EL (cell line): ENCODE measurements at places on chromosomes 6 and 20.

DNA sequence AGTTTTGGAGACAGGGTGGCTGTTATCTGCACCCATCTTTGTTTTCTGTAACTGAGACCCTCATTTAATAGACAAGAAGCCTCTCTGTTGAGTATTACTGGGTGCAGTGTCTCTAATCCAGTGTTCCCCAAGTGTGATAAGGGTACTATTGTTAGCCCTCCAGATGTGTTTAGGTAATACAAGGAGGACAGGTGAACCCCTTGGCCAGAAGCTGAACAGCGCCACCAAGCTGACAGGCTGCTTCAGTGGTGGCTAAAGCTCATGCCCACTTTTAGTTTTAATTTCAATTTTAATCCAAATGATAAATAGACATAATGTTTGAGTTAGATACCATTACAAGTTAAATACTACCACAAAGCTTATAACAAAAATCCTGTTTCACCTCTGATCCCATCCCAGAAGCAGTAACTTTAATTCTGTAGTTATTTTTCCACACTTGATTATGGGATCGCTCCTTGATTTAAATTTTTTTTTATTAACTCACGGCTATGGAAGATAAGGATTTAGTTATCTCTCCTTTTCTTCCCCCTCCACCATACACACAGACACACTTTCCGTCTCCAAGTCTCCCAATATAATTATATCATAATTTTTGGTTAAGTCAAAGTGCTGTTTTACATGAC is 8.4 kb upstream of the STK35 start:
- no peak for DNase-seq

DNA sequence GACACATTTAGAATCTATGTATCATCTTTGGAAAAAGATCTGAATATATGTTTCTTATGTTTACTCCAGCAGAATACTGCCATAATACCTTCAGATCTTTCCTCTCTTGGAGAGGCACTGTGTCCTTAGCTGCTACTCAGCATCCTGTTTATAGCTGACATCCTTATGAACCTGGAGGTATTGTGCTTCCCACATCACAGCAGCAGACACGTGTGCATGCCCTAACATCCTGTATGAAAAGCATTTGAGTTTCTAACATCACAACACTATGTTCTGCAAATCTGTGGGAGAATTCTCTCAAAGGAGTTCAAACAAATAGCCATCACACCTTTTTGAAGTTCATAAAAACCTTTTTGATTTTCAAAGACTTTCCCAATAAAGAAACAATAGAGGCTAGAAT is 216.0 kb downstream of the GJA1 start:
- DNase-seq, result no peak

DNA sequence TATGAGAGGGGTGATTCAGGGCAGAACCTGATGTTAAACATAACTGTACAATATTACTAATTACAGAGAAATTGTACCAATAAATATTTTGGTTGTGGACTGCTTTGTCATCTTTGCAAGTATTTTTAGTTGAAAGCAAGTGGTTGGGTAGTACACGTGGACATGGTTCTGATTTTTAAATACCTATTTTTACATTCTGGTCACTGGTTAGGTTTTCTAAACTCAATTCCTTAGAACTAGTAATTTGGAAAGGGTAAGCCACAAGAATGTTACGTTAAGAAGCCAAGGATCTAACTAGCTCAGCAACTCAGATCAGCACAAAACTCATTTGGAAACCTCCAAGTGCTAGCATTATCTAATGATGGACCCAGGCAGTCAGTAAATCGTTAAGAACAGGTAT is 2.7 kb downstream of the EPB41L2 start:
- peak; percentile 41 for DNase-seq

GRCh38 chr6:166417285-166417691 is 34.5 kb upstream of the MPC1 start:
- no peak for DNase-seq

DNA sequence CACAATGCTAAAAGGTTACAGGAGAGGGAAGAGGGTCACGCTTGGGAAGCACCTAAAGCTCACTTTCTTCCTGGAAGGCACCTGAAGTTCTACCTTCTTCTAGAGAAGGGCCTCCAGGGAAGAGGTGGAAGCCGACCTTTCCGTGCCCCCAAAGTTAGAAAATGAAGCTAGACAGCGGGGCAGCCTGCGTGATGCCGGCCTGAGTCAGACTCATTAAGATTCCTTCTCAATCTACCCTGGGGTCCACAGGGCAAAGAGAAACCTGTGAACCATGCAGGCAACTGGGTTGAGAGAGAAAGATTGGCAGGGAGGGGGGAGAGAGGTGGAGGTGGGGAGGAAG is 54.8 kb upstream of the CCDC167 start:
- DNase-seq, result peak; percentile 76

- no peak for DNase-seq
Measured at GRCh38 chr6:107080036-107080435, 35.3 kb downstream of the BEND3 start.

DNA sequence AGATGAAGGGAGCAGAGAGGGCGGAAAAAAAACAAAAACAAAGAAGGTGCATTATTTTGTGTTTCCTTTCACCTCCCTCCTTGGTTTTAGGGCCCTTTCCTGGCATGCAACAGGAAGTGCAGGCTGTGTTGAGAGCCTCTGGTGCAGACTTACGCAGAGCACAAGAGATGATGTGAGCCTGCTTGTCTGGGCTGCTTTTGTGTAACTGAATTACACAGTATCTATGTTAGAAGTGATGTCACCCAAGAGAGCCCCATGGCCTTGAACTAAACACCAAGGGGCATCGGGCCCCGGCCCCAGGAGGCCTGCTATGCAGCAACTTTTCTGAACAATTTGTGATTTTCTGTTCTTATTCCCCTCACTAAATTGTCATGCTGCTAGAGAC is 25.5 kb downstream of the GNAS start:
- DNase-seq, result no peak

DNA sequence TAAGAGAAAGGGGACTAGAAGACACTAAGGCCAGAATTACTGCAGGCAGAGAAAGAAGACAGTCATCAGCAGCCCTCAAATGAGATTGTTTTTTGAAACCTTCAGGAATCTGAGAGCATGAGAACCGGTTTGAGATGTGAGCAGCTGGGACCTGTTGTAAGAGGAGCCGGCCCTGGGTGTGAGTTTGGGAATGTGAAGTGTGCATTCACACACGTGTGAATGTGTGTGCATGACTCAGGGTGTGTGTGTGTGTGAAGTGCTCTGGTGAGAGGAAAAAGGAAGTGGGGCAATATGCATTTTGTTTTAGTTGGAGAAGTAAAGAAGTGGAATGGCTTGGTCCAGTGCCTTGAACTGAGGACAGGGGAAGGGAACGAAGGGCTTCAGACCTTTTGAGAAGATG is 4.3 kb downstream of the SCUBE3 start:
- DNase-seq, result no peak

- peak; percentile 32 for DNase-seq
Measured at GRCh38 chr6:111646942-111647341, 41.3 kb upstream of the TRAF3IP2 start.

- DNase-seq, result no peak
Measured at GRCh38 chr20:25047766-25048165, 10.2 kb downstream of the ACSS1 start.

GRCh38 chr6:72857791-72858585 is 236.1 kb downstream of the KCNQ5 start:
- peak; percentile 53 for DNase-seq

- DNase-seq, result no peak
Measured at GRCh38 chr6:151381722-151382121, 9.6 kb downstream of the ZBTB2 start.

- no peak for DNase-seq
Measured at GRCh38 chr6:118719351-118720124, 68.1 kb upstream of the CEP85L start.

DNA sequence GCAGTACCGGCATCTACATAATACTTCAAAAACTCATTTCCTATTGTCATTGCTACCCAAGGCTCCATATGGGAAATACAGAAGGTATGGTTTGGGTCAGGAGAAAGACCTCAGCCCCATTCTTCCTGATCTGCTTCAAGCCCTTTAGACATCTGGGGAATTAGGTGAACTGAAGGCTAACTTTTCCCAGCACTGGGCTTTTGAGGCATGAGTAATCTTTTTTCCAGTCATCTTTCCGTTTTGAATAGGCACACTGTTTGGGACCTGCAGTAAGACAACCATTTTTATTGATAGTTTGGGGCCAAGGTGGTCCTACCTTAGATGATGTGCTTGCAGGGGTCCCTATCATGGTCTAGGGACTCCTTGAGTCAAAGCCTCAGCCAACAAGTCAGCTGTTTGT is 198.4 kb downstream of the HAO1 start:
- no peak for DNase-seq

- DNase-seq, result peak; percentile 84
Measured at GRCh38 chr6:87407901-87408720, at the start of gene CFAP206. TSS of gene CFAP206 (plus strand) at chr6:87407972. CDS start at chr6:87409840, 1,868 bp downstream.

DNA sequence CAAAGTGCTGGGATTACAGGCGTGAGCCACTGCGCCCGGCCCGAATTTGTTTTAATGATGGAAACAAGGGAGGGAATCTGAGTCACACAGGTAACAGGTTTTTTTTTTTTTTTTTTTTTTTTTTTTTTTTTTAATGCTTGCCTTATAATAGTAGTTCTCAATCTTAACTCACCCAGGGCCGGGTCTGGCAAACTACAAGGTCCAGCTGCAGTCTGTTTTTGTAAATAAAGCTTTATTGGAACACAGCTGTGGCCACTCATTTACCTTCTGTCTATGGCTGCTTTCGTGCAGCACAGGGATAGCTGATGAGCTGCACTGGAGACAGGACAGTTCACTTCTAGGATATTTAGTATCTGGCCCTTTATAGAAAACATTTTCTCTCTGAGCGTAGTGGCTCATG is 58.0 kb downstream of the TFAP2C start:
- DNase-seq, result no peak

- DNase-seq, result no peak
Measured at GRCh38 chr20:54223751-54224150, 15.9 kb downstream of the PFDN4 start.

GRCh38 chr6:142323377-142323776 is 21.6 kb downstream of the ADGRG6 start:
- no peak for DNase-seq

GRCh38 chr6:159969204-159969912 is 476 bp downstream of the IGF2R start:
- DNase-seq, result no peak
